A549 treated with Hydrocortisone at 1 μM for 4 hours (cell line): ENCODE measurements at places on chromosomes 4 and X. TPM values are rescaled to one million over a fixed set of nuclear protein-coding genes. Genes with fewer than 3 reads are reported as not detected.

SLC34A2 gene
- total RNA-seq = 0.03 to 0.06 TPM (median 0.05 TPM) in 3 of 5 replicates, not detected in the others

GPR173 gene
- total RNA-seq = 0.02 TPM in 1 of 5 replicates, not detected in the others

OCIAD2 gene
- total RNA-seq = 98.4 to 126 TPM (median 105 TPM) in 5 replicates

CDX4 gene
- total RNA-seq = not detected in 5 replicates

P2RY8 gene
- total RNA-seq = 0.02 to 0.06 TPM (median 0.05 TPM) in 3 of 5 replicates, not detected in the others

SLITRK4 gene
- 0.01 TPM in 1 of 5 replicates, not detected in the others for total RNA-seq

PDE6B gene
- not detected in 5 replicates for total RNA-seq

MAGIX gene
- 2.4 to 3.8 TPM (median 3.5 TPM) in 5 replicates for total RNA-seq

GABRQ gene
- 0.13 to 0.23 TPM (median 0.20 TPM) in 5 replicates for total RNA-seq

SCD5 gene
- total RNA-seq = 6.2 to 8.1 TPM (median 6.6 TPM) in 5 replicates

SPANXN4 gene
- not detected in 5 replicates for total RNA-seq

PGAM4 gene
- total RNA-seq = 0.17 to 0.37 TPM (median 0.22 TPM) in 4 of 5 replicates, not detected in the other

TMEM35A gene
- not detected in 5 replicates for total RNA-seq

EMCN gene
- total RNA-seq = not detected in 5 replicates

RTL5 gene
- 2.1 to 2.9 TPM (median 2.3 TPM) in 5 replicates for total RNA-seq

COX7B2 gene
- not detected in 5 replicates for total RNA-seq

GABRA4 gene
- not detected in 5 replicates for total RNA-seq

OFD1 gene
- 9.5 to 14.2 TPM (median 12.1 TPM) in 5 replicates for total RNA-seq

CXorf65 gene
- total RNA-seq = not detected in 5 replicates

NHSL2 gene
- 0.22 to 0.33 TPM (median 0.29 TPM) in 5 replicates for total RNA-seq

HSD17B13 gene
- total RNA-seq = 0.05 to 0.08 TPM in 2 of 5 replicates, not detected in the others

IL3RA gene
- 0.16 to 0.23 TPM (median 0.22 TPM) in 5 replicates for total RNA-seq

IL21 gene
- total RNA-seq = not detected in 5 replicates

GAGE12E gene
- not detected in 5 replicates for total RNA-seq

GRID2 gene
- total RNA-seq = not detected in 5 replicates

PNMA6F gene
- 0.02 TPM in 1 of 5 replicates, not detected in the others for total RNA-seq

WWC2 gene
- total RNA-seq = 11.0 to 19.3 TPM (median 17.3 TPM) in 5 replicates

ATP2B3 gene
- 0.05 to 0.31 TPM (median 0.12 TPM) in 5 replicates for total RNA-seq

TMEM150C gene
- total RNA-seq = 0.59 to 1.2 TPM (median 0.95 TPM) in 5 replicates

SERTM2 gene
- total RNA-seq = not detected in 5 replicates

SGMS2 gene
- total RNA-seq = 19.0 to 29.3 TPM (median 27.8 TPM) in 5 replicates

FAM9C gene
- 0.03 to 0.23 TPM in 2 of 5 replicates, not detected in the others for total RNA-seq

MAP7D2 gene
- total RNA-seq = 5.2 to 6.7 TPM (median 5.9 TPM) in 5 replicates

BTK gene
- total RNA-seq = 0.07 to 0.26 TPM (median 0.18 TPM) in 5 replicates

RPL34 gene
- total RNA-seq = 775 to 978 TPM (median 908 TPM) in 5 replicates

ATP1B4 gene
- 0.01 TPM in 1 of 5 replicates, not detected in the others for total RNA-seq

NEXMIF gene
- 0.01 to 0.02 TPM (median 0.01 TPM) in 4 of 5 replicates, not detected in the other for total RNA-seq

HAND2 gene
- total RNA-seq = 0.32 to 0.66 TPM (median 0.50 TPM) in 5 replicates

GCNA gene
- 1.5 to 2.0 TPM (median 1.9 TPM) in 5 replicates for total RNA-seq

FMR1NB gene
- total RNA-seq = not detected in 5 replicates

EDA2R gene
- total RNA-seq = 11.1 to 13.0 TPM (median 12.2 TPM) in 5 replicates

SATL1 gene
- not detected in 5 replicates for total RNA-seq

SPANXC gene
- 0.40 to 0.76 TPM (median 0.74 TPM) in 4 of 5 replicates, not detected in the other for total RNA-seq

FGF13 gene
- total RNA-seq = 0.07 to 0.08 TPM in 2 of 5 replicates, not detected in the others

PSMD10 gene
- 65.9 to 88.7 TPM (median 77.4 TPM) in 5 replicates for total RNA-seq

TEX13D gene
- total RNA-seq = not detected in 5 replicates

KLHL4 gene
- 5.5 to 6.7 TPM (median 6.1 TPM) in 5 replicates for total RNA-seq

ERCC6L gene
- 10.3 to 15.0 TPM (median 11.2 TPM) in 5 replicates for total RNA-seq
